NCI-H524 treated with DMSO at 0.1 percent for 48 hours (cell line): ENCODE measurements at places on chromosomes 3 and 15.
A peak's percentile ranks its signal among the peaks of the same experiment; 100 is the strongest.

DNA sequence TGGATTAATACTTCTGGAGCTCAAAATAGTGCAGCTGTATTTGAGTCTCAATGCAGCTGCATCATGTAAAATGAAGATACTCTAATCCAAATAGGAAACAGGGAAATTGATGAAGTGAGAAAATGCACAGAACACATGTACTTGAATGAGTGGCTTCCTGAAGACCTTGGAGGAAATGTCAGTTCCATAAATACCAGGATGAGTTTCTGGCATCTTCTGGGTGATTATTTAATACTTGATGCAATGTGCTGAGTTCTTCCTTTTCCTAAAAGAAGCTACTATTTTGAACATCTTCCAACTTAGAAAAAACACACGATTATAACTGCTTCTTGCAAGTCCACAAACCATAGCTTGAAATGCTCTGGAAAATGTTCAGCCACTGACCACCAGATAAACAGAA lies 162.8 kb downstream of the SLC9A9 start:
- no peak for DNase-seq

DNA sequence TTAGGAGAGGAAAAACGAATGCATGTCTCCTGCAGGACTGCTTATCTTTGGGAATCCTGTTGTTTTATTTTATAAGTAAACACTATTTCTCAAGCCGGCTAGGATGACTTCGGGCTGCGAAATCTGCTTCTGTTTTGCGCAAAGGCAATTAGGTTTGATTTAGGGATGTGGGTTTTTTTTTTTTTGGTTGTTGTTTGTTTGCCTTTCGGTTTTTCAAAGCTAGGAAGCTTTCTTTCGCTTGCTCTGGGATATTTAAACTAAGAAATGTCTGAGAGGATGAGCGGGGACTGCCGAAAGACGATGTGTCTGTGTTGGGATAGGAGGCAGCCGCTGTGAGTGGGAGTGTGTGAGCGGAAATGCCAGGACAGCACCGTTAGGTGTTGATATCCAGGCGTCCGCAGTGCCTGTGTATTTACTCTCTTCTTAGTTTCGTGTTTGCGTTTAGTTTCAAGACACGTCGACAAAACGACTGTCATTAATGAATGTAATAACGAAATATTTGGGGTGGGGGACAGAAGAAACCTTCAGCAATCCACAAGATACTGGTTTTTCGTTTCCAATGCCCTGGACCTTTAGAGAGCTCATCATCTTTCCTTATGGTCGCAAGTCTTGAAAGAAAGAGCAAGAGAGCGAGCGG lies 604 bp downstream of the ISL2 start:
- DNase-seq: peak; percentile 60

DNA sequence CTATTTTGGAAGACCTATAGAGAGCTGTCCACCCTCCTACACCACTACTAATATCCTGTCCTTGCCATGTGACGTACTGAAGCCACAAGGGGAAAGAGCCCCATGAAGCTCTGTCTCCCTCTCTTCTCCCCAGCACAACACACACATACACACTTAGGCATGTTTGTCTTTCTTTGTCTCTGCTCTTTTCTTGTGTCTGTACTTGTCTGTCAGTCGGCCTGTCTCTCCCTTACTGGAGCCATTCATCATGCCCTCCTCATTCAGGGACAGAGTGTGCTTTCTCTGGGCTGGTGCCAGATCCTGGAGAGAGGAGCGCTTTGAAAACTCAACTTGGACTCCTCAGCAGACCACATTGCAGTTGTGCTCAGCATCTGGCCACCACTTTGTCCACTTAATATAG lies 47.6 kb downstream of the PSMD6 start:
- no peak for DNase-seq

DNA sequence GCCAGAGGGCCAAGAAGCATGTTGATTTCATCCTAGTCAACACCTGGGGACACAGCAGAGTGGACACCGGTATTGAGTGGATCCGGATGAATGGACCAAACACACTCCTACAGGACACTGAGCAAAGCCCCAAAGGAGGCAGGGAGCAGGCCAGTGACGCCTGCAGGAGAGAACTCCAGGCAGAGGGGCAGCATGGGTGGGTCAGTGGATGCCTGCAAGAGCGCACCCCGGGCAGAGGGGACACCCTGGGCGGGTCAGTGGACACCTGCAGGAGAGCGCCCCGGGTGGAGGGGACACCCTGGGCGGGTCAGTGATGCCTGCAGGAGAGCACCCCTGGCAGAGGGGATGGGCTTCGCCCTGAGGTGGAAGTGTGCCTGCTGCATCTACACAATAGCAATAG lies 27.6 kb upstream of the HRH1 start:
- no peak for DNase-seq

GRCh38 chr3:71438071-71438685 lies 145.3 kb downstream of the FOXP1 start:
- DNase-seq: no peak

GRCh38 chr3:161800985-161801559 lies 304.5 kb downstream of the OTOL1 start:
- DNase-seq: no peak

GRCh38 chr3:30768703-30769550 lies 125.5 kb downstream of the GADL1 start:
- DNase-seq: no peak
